ENCODE measurements at places on chromosomes 12 and 14. TPM values are rescaled to one million over a fixed set of nuclear protein-coding genes. Genes with fewer than 3 reads are reported as not detected.

Gene NOVA1
- not detected for total RNA-seq

DNA sequence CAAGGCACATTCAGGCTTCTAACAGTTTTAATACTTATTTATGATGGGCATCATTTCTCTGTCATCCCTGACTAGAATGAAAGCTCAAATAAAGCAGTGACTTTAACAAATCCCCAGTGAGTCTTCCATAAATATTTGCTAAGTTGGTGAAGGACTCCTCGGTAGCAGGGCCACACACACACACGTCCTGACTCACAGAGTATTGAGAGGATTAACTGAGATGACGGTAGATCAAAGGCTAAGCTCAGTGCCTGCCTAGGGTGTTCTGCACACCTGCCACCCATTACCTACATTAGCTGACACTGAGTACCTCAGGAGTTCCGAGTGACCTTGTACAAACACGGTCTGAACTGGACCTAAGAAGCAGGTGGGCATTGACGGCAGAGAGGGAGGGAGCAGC, 197.3 kb upstream of the SFSWAP start:
- no peak for DNase-seq

Gene FAM90A1
- not detected for total RNA-seq

- no peak for DNase-seq
Observed at GRCh38 chr14:51614707-51615106, 37.0 kb upstream of the FRMD6 start.

Gene SIX6
- not detected for total RNA-seq

GRCh38 chr12:90027889-90028634, 319.4 kb upstream of the ATP2B1 start:
- DNase-seq, result no peak

Gene FAM181A
- total RNA-seq, result not detected

Gene IFI27
- total RNA-seq, result 158 TPM

Gene ADAMTS20
- total RNA-seq, result not detected

GRCh38 chr12:46208370-46208769, 60.5 kb downstream of the SLC38A1 start:
- no peak for DNase-seq

Gene ACRBP
- total RNA-seq, result 2.6 TPM

Gene INTS13
- total RNA-seq, result 46.6 TPM

DNA sequence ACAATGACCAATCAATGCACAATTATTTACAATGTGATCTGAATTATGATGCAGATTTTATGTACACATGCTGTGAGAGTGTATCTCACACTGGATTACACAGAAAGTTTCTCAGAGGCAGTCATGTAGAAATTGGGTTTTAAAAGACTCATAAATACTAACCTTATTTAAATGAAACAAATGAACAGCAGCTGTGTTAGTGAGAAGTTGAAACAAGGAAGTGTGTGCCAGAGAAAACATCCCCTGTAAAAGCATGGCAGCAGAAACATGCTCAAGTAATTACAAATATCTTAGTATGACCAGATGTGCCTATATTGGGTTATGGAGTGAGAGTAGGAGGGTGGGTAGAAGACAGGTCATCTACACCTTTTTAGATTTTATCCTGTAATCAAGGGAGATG, 723.7 kb downstream of the C12orf50 start:
- no peak for DNase-seq

GRCh38 chr12:123142518-123142840, 8.4 kb downstream of the PITPNM2 start:
- DNase-seq, result no peak

- DNase-seq, result no peak
Observed at GRCh38 chr12:63958876-63959580, 114.5 kb downstream of the SRGAP1 start.

Gene DDHD1
- 53.8 TPM for total RNA-seq

Gene RERGL
- total RNA-seq, result not detected

- no peak for DNase-seq
Observed at GRCh38 chr12:67754933-67755697, 106.6 kb downstream of the DYRK2 start.

- no peak for DNase-seq
Observed at GRCh38 chr12:93335603-93336162, 42.0 kb upstream of the NUDT4 start.

- no peak for DNase-seq
Observed at GRCh38 chr14:89245802-89246201, 171.2 kb downstream of the FOXN3 start.

DNA sequence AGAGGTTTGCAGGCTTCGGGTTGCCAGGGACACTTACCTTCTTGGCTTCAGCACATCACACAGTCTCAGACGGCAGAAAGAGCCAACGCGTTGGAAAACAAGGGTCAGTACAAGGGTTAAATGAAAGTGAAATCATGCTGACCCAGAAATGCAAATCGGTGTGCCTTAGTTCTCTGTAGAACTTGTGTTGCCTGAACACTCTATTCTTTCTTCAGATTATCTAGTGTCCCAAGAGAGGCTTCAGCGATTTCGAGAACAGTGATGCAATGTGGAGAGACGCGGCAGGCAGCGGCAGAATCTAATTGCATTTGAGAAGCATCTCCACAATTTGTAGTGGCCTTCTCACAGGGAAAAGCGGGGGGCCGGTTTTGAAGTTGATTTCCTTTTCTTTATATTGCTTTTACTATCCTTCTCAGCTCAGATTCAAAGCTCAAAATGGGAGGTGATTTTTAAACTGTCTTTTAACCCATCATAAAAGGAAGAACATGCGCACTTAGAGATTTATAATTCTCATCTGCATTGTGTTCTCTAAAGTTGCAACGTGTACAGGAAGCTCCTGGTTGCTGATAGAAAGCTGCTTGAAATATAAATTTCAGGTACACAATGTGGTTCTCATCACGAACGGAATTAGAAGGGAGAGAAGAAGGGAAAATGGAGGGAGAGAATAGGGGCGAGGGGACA, 67.8 kb upstream of the EGLN3 start:
- DNase-seq, result peak; percentile 21

GRCh38 chr12:88237954-88238353, 95.8 kb downstream of the TMTC3 start:
- no peak for DNase-seq

Gene OR6C75
- total RNA-seq, result not detected

DNA sequence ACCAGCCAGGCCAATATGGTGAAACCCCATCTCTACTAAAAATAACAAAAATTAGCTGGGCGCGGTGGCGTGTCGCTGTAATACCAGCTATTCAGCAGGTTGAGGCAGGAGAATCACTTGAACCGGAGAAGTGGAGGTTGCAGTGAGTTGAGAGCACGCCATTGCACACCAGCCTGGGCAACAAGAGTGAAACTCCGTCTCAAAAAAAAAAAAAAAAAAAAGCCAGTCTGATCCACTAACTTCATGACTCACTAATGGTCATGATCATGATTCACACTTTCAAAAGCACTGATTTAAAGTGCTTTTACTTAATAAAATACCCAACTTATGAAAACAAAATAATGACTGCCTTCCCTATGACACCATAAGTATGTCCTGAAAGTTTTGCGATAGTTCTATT, 38.4 kb upstream of the CPM start:
- no peak for DNase-seq

DNA sequence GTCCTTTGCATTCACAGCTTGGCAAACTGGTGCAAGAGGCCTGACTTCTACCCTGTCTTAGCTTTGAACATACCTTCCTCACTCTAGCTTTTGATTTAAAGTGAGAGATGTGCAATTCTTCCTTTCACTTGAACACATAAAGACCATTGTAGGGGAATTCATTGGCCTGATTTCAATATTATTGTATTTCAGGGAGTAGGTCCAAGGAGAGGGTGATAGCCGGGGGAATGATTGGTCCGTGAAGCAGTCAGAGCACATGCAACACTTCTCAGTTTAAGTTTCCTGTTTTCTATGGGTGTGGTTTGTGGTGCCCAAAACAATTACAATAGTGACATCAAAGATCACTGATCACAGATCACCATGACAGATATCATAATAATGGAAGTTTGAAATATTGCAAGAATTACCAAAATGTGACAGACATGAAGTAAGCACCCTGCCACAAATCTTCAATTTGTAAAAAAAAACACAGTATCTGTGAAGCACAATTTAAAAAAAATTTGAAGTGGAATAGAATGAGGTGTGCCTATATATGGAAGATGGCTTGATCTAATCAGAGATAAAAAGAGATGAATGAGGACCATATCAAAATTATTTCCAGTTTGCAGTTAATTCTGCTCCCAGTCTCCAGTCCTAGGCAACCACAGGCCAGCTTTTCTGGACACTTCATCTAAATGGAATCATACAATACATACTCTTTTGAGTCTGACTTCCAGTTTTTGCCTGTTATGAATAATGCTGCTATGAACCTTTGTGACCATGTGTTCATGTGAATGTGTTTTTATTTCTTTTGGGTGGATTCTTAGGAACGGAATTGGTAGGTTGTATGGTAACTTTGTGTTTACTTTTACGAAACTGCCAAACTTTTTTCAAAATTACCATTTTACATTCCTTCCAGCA, 23.2 kb downstream of the BORCS5 start:
- peak; percentile 59 for DNase-seq

DNA sequence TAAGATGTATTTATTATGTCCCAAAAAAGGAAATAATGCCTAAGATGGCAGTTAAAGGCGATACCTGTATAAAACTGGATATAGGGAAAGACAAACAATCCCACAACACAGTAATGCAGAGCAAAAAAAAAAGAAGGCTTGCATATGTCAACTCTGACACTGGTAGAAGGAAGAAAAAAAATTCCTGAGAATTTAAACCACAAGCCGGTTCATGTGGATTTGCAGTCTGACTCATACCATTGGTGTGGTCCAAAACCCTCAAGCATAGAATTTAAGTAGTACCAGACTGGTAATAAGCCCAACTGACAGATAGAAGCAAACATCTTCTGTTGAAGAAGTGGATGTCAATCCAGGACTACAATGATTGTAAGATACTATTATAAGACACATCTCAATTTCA, 7.2 kb downstream of the DNAI7 start:
- DNase-seq, result no peak

- no peak for DNase-seq
Observed at GRCh38 chr12:904010-904414, 45.5 kb downstream of the RAD52 start.

GRCh38 chr12:65922077-65922476, 97.8 kb downstream of the HMGA2 start:
- DNase-seq, result no peak

DNA sequence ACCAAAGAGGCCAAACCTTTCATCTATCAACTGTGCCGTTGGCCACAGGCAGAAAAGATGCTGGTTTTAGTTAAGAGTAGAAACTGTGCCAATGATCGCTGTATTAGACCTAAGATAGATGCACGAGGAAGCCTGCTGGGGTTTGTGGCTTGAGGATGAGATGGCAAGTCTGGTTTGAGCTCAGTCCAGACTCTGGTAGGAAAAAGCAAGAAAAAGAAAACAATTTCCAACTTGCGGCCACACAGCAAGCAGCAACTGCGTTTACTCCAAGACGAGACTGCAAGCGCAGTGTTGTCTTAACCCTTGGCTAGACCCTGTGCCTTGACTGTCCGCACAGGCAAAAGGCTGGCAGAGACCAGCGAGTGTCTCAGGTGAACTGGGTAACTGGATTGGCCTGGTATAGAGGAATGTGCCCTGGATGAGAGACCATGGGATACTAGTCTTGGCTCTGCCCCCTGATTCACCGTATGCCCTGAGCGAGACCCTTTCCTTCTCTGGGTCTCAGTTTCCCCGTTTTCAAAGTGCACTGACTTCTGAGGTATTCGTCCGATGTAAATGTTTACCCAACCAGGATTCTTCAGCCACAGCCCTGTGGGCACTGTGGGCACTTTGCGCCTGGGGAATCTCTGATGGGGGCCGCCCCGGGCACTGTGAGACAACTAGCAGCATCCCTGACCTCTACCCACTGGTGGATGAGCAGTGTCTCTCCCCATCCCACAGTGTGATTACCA, 113.4 kb downstream of the DICER1 start:
- no peak for DNase-seq

Gene CCDC177
- total RNA-seq, result not detected

Gene GLIPR1L1
- total RNA-seq, result not detected

GRCh38 chr14:62125793-62126192, 363.6 kb downstream of the SNAPC1 start:
- DNase-seq, result no peak

Measured in activated CD4-positive, alpha-beta T cell treated with anti-CD3 and anti-CD28 coated beads, Interleukin-2, amount 10 ng/mL, durations not matched to agents 7 days and 5 days (primary cell).